A549 treated with Hydrocortisone at 1 μM for 4 hours (cell line): ENCODE measurements at places on chromosomes 1 and 21. TPM values are rescaled to one million over a fixed set of nuclear protein-coding genes. Genes with fewer than 3 reads are reported as not detected.

The THRAP3 gene
- 62.3 to 90.5 TPM (median 71.5 TPM) in 5 replicates for total RNA-seq

The LAMC2 gene
- total RNA-seq = 17.5 to 25.9 TPM (median 19.8 TPM) in 5 replicates

The SELE gene
- total RNA-seq = not detected in 5 replicates

The CSTB gene
- total RNA-seq = 66.2 to 99.0 TPM (median 90.7 TPM) in 5 replicates

The VSIG8 gene
- 0.08 to 0.15 TPM in 2 of 5 replicates, not detected in the others for total RNA-seq

The AMPD1 gene
- total RNA-seq = not detected in 5 replicates

The FLVCR1 gene
- 15.3 to 16.8 TPM (median 16.3 TPM) in 5 replicates for total RNA-seq

The GBP7 gene
- not detected in 5 replicates for total RNA-seq

The HSPA13 gene
- 10.8 to 19.8 TPM (median 14.3 TPM) in 5 replicates for total RNA-seq

The CD34 gene
- total RNA-seq = 0.03 TPM in 1 of 5 replicates, not detected in the others

The SPRR1B gene
- not detected in 5 replicates for total RNA-seq

The OMA1 gene
- 5.2 to 6.0 TPM (median 5.9 TPM) in 5 replicates for total RNA-seq

The LCE2B gene
- total RNA-seq = not detected in 5 replicates
